Activated CD8-positive, alpha-beta memory T cell treated with anti-CD3 and anti-CD28 coated beads for 48 hours (primary cell): ENCODE measurements at places on chromosomes 4 and X.

GRCh38 chr4:168882650-168883233, 127.3 kb downstream of the CBR4 start:
- DNase-seq: no peak

GRCh38 chrX:6904156-6904555, 243.4 kb upstream of the STS start:
- no peak for DNase-seq

GRCh38 chrX:42948723-42949657, 171.0 kb upstream of the PPP1R2C start:
- DNase-seq: no peak

- no peak for DNase-seq
Measured at GRCh38 chr4:83658806-83659205, 122.9 kb downstream of the GPAT3 start.

DNA sequence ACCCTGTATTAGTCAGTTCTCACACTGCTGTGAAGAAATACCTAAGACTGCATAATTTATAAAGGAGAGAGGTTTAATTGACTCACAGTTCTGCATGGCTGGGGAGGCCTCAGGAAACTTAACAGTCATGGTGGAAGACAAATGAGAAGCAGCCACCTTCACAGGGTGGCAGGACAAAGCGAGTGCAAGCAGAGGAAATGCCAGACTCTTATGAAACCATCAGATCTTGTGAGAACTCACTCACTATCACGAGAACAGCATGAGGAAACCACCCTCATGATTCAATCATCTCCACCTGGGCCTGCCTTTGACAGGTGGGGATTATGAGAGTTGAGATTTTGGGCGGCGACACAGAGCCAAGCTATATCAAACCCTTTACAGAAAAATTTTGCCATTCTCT, 722.4 kb downstream of the RAB28 start:
- DNase-seq: no peak

DNA sequence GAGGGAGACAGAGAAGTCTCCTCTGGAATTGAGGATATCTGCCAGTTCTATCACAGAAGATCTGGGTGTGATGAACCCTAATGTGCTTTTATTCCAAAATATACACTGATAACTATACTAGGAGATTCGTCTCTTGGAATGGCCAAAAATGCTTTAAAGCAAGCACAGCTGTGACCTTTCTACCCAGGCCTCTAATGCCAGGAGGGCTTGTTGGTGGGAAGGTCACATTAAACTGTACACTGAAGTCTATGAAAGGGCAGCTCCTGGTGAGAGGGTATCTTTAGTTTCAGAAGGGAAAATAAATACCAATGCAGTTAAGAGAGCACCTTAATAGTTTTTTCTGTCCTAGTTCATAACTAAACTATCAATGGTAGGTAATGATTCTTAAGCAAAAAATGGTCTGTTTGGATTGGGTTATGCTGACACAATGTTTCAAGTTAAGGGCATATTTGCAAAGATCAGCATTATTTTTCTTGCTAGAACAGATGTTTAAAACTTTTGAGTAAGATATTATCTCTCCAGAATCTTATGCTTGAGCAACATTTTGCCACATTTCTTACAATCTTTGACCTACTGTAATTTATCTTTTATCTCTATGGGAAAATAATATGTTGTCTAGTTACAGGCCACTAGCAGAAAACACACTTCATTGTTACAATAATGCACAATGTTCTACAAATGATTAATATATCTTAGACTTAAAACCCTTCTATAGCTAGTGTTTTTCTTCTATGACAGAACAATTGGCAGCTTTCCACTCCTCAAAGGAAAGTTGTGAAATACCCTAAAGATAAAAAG, 59.6 kb downstream of the SEC24D start:
- DNase-seq: no peak

DNA sequence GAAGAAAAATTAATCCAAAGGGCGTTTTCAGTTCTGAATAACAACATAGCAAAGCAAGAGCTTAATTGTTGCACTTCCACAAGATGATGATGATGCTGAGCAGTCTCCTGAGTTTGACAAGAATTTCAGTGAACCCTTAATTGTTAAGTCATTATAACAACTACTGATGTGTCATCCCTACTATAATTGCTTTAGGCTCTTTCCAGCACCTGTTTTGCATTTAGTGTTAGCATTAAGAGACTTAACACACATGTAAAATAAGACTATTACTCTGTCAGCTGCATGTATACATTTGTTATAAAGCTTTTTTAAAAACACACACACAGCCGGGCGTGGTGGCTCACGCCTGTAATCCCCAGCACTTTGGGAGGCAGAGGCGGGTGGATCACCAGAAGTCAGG, 37.9 kb upstream of the GALNT7 start:
- DNase-seq: no peak

GRCh38 chr4:74230902-74231499, 73.1 kb downstream of the MTHFD2L start:
- no peak for DNase-seq

DNA sequence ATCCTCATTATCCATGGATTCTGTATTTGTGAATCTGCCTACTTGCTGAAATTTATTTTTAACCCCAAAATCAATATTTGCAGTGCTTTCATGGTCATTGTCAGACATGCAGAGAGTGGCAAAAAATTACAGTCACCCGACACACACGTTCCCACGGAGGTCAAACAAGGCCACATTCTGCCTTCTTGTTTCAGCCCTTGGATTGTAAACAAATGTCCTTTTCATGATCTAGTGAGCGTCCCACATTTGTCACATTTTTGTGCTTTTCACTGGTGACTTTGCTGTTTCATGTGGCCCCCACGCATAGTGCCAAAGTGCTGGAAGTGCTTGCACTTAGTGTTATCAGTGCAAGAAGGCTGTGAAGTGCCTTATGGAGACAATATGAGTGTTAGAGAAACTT, 45.0 kb downstream of the SOD3 start:
- no peak for DNase-seq

DNA sequence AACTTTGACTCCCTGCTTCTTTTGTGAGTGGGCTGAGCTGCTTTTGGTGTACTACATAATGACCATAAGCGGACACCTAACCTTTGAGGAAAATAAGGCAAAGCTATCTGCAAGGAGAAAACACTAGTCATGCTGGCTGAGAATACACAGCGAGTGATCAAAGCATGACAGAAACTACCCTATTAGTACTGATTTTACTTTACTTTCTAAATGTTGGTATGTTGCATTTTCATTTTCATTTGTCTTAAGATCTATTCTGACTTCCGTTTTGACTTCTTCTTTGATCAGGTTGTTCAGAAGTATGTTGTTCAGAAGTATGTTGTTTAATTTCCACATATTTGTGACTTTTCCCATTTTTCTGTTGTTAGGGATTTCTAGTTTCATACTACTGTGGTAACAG, 361.1 kb downstream of the TRAM1L1 start:
- no peak for DNase-seq

- no peak for DNase-seq
Measured at GRCh38 chrX:12469296-12469695, 321.9 kb upstream of the PRPS2 start.

DNA sequence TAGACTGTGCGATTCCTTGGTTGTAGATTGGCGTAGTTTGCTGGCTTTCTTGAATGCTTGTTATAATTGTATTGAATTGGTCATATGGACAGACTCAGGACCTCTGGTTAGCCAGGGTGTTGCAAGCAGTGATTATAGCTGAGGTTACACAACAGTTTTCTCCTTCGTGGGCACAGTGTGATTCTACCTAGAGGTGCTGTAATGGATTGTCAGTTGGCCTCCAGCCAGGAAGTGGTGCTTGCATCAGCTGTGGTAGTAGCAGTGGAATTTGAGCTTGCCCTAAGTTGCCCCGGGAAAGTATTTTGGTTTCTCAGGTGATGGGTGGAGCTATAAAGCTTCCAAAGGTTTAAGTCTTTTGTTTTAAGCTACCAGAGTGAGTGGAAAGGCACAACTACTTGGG, 23.1 kb upstream of the GABRG1 start:
- DNase-seq: no peak

DNA sequence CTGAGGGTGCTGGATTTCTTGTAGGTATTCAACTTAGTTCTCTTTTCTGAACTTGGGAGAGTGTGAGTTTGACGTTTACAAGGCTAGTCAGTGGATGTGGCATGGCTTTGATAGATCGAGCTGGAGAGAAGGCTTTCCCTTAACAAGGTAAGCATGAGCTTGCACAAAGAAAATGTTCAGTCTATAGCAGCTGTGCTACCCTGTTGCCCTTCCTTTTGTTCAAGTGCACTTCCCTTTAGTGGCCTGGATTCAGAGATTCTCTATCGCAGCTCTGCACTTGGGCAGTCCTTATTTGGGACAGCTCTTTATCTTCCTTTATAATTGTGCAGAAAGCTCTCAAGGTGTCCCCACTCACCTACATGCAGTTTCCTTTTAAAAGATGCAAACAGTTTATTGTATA, 198.0 kb downstream of the ARHGAP24 start:
- no peak for DNase-seq

DNA sequence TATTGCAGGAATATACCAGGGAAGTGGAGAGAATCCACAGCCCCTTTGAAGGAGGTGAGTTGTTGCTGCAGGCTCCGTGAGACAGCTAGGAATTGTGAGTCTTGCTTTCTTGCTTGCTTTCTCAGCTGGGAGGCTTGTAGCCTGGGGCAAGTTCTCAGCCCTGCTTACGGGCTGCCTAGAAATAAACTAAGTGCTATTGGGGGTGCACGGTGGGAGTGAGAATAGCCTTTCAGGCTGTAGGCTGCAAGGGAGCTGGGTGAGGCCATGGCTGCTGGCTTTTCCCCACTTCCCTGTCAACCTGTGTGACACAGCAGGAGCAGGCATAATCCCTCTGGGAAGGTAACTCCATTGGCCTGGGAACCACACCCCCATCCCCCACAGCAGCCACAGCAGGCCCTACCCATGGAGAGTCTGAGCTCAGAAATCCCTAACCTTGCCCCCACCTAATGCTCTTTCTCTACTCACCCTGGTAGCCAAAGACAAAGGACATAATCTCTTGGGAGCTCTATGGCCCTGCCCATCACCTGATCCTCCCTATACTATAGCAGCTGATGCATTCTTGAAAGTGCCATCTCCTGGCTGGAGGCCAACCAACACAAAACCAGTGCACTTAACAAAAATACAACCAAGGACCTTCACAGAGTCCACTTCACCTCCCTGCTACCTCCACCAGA, 113.0 kb downstream of the MMRN1 start:
- no peak for DNase-seq

DNA sequence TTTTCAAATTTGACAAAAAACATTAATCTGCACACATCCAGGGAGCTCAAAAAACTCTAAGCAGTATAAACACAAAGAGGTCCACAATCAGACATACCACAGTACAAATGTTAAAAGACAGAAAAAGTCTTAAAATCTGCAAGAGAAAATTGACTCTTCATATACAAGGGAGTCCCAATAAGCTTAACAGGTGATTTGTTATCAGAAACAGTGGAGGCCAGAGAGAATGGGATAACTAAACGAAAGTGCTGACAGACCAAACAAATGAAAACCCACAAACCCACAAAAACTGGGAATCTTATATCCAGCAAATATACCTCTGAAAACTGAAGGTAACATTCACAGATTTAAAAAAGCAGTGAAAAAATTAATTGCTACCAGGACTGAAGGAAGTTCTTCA, 182.0 kb upstream of the PAQR3 start:
- DNase-seq: no peak

DNA sequence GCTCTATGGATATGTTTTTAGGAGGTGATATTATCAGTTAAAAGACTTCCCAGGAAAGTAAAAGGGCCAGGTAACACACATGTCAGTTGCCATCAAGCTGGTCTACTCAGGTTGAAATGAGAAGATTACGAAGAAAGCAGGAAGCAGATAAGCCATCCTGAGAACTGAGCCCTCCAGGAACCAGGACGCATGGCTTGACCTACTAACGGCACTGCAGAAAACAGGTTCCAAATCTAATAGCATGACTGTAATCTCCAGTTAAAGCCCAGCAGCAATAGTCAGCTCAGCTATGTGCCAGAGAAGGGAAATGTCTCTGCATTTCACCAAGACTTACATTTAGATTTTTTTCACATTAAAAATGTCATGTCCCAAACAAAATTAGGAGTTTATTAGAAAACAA, 77.9 kb downstream of the APBB2 start:
- DNase-seq: no peak

DNA sequence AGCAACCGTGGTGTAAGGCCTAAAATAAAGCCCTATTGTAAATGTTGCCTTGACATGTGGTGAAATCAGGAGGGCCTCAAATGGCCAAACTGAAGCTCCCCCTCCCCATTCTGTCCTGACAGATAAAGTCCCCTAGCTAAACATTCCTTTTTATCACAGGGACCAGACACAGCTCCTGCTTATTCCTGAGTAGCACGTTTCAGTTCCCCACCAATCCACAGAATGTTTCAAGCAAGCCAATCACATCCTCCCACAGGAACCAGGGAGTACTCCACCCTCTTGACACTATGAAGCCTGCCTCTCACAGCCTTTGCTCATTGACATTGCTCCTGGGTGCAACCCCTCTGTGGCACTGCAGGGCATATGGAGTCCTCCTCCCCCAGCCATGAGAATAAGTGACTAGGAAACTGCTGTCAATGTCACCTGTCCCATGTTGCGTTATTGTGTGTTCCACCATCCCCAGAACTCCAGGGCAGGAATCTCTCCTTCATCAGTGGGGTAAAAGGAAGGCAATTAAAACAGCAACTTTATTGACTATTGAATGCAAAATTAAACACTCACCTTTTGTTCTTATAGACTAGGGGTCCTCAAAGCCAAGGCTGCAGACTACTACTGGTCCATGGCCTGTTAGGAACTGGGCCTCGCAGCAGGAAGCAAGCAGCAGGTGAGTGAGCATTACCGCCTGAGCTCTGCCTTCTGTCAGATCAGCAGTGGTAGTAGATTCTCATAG, 128.1 kb downstream of the COL25A1 start:
- DNase-seq: no peak

DNA sequence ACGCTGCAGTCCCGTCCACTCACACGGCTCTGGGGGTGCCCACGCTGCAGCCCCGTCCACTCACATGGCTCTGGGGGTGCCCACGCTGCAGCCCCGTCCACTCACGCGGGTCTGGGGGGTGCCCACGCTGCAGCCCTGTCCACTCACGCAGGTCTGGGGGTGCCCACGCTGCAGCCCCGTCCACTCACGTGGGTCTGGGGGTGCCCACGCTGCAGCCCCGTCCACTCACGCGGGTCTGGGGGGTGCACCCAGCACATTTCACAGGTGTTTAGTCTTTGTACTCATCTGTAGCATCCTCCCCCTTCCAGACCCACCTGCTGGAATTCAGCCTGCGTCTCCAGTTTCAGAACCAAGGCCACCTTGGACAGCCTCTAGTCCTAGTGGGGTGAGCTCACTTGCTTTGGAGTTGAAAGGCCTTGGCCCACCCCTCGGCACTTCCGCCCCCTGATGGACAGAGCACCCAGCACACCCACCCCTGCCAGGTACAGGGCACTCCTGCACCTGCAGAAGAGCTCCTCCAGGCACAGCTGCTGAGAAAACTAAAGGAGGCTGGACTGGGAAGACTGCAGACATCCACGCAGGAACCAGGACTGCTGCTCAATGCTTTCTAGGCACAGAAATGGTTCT, 73.0 kb downstream of the ABLIM2 start:
- no peak for DNase-seq
